ENCODE measurements at places on chromosomes 2 and 18.

DNA sequence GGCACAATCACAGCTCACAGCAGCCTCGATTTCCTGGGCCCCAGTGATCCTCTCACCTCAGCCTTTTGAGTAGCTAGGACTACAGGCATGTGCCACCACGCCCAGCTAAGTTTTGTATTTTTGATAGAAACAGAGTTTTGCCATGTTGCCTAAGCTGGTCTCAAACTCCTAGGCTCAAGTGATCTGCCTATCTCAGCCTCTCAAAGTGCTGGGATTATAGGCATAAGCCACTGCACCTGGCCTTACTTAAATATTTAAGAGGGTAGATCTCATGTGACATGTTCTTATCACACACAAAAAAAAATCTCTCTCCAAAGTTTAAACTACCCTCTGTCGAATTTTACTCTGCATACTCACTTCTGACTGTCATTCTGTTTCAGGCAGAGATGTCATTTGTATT, 75.4 kb upstream of the CHRNA1 start:
- DNase-seq: no peak

DNA sequence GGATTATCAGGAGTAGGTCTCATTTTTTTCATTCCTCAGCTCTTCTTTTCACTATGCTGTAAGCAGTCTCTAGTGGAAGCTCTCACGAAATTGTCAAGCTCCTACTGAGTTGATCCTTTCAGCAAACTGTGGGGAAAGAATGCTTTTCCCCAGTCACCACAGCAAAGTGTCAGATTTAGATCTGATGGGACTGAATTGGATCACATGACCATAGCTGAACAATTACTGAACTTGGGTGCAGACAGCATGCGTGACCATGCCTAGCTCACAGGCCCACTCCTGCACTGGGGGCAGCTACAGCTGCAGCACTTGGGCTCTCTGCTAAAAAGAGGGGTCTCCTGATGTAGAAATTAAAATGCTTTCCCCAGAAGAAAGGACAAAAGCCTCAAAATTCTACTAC, 3.1 kb downstream of the ARHGAP15 start:
- no peak for DNase-seq

- DNase-seq: no peak
Observed at GRCh38 chr18:4207383-4207985, 247.6 kb downstream of the DLGAP1 start.

DNA sequence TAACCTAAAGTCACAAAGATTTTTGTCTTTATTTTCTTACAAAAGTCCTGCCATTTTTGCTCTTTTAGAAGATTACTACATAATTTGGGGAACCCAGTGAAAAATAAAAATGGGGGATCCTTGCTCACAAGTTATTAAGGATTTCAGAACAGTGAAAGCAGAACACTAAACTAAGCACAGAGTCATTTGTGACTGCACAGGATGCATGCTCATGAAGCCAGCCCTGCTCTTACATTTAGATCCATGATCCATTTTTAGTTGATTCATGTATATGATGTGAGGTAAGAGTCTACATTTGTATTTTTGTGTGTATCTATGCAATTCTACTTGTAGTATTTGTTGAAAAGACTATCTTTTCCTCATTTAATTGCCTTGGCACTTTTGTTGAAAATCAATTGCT, 21.8 kb downstream of the SP140L start:
- DNase-seq: no peak

GRCh38 chr2:81276595-81276994, 972.0 kb upstream of the LRRTM1 start:
- DNase-seq: no peak

GRCh38 chr2:51424418-51424817, 392.5 kb upstream of the NRXN1 start:
- DNase-seq: no peak

- no peak for DNase-seq
Observed at GRCh38 chr2:111160758-111161157, 40.0 kb downstream of the BCL2L11 start.

GRCh38 chr2:234879671-234880455, 72.0 kb upstream of the SH3BP4 start:
- no peak for DNase-seq

- DNase-seq: no peak
Observed at GRCh38 chr2:98468621-98469236, 24.1 kb downstream of the INPP4A start.

All from GM18507 (cell line).